ENCODE measurements at places on chromosomes 7 and 10. TPM values are rescaled to one million over a fixed set of nuclear protein-coding genes. Genes with fewer than 3 reads are reported as not detected.

The NOD1 gene
- 14.8 TPM for total RNA-seq

The ANKRD2 gene
- 27.6 TPM for total RNA-seq

The PDE6C gene
- not detected for total RNA-seq

The GDI2 gene
- total RNA-seq: 256 TPM

The BICC1 gene
- 23.8 TPM for total RNA-seq

The HHEX gene
- 3.6 TPM for total RNA-seq

The HABP2 gene
- total RNA-seq: 0.04 TPM

The RPEL1 gene
- total RNA-seq: not detected

The HOXA10 gene
- 21.2 TPM for total RNA-seq

GRCh38 chr7:13069841-13070240 is 382.4 kb downstream of the ARL4A start:
- no peak for DNase-seq

GRCh38 chr10:74837743-74838142 is 11.3 kb downstream of the KAT6B start:
- no peak for DNase-seq

DNA sequence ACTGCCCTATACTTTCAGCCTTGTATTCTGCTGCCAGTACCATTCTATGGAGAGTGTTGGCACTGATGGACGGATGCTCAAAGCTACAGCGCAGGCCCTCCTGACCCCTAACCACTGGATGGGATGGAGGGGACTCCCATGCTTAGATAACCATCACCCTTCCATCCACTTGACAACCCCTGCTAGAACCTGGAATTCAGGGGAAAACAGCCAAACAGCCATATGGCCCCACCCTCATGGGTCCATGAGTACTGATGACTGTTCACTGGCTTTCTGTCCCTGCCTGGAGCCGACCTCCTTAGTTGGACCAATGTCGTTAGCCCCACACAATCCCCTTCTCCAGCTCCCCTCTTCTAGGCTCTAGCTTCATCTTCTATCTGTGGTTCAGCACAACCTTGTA is 16.2 kb downstream of the DUSP5 start:
- no peak for DNase-seq

GRCh38 chr10:61835069-61835945 is 66.2 kb upstream of the ARID5B start:
- peak; percentile 89 for DNase-seq

GRCh38 chr10:77899080-77899477 is 27.5 kb downstream of the DLG5 start:
- DNase-seq: no peak

GRCh38 chr10:13238271-13239077 is 4.3 kb upstream of the UCMA start:
- no peak for DNase-seq

GRCh38 chr7:134176037-134176350 is 48.9 kb downstream of the LRGUK start:
- no peak for DNase-seq

DNA sequence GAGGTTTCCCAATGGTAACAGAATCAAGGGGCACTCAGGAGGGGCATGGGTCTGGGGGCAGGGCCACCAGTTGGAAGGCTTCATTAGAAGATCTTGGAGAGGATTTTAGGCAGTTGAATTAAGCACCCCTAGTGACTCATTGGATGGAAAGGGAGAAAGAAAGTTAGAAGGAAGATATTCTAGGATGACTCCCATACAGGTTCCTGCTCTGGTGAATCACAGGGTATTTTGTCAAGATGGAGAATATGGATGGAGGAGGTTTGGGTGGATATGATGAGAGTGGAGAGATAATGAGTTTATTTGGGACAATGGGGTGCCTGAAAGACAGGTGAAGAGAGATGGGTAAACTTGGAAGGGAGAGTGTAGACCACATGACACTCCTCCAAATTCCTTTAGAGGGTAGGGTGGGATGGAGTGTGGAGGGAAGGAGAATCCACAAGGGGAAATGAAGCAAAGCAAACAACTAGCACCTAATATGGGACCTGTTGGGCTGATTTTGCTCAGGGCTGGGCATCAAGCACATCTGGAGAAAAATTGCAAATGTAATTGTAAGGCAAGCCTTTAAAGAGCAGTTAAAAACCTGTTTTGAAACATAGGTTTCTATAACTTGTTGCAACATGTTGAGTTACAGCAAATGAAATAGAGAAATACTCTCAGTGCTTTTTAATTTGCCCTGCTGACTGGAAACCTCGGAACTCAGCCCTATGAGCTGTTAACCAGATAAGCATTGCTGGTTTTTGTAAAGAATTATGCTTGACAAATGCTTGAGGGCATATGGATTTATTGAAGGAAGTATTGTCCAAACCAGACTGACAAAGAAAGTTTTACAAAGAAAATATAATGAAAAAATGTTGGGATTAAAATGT is 2.9 kb upstream of the ENTPD7 start:
- no peak for DNase-seq

DNA sequence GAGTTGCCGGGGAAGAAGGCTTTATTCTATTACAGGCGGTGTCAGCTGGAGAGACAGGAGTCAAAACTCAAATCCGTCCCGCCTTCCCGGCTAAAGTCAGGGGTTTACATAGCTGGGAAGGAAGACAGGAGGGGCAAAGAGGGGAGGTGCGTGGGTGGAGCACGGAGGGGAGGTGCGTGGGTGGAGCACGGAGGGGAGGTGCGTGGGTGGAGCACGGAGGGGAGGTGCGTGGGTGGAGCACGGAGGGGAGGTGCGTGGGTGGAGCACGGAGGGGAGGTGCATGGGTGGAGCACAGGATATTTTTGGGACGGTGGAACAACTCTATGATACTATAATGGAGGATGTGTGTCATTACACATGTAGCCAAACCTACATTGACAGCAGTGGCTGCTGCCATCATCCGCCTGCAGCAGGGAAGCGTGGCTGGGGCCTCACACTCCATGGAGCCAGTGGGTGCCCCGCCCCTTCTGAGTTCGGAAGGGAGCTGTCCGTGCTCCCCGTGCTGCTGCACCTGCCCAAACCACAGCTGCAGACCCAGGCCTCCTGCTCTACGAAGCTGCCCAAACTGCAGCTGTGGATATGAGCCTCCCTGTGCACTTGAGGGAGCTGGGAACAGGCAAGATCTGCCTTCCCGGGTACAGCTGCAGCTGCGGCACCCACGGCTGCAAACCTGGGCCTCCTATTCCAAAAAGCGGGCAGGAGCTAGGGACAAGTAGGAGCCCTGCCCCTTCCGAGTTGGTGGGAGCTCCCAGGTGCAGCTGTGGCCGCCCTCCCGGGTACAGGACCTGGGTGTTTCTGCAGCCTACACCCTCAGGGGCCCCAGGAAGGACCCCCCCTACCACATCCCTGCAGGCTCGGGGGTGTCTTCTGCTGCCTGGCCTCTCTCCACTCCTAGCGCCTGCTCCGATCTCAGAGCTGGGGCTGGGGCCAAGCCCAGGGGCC is 119.4 kb downstream of the DYNC2I1 start:
- DNase-seq: peak; percentile 76

DNA sequence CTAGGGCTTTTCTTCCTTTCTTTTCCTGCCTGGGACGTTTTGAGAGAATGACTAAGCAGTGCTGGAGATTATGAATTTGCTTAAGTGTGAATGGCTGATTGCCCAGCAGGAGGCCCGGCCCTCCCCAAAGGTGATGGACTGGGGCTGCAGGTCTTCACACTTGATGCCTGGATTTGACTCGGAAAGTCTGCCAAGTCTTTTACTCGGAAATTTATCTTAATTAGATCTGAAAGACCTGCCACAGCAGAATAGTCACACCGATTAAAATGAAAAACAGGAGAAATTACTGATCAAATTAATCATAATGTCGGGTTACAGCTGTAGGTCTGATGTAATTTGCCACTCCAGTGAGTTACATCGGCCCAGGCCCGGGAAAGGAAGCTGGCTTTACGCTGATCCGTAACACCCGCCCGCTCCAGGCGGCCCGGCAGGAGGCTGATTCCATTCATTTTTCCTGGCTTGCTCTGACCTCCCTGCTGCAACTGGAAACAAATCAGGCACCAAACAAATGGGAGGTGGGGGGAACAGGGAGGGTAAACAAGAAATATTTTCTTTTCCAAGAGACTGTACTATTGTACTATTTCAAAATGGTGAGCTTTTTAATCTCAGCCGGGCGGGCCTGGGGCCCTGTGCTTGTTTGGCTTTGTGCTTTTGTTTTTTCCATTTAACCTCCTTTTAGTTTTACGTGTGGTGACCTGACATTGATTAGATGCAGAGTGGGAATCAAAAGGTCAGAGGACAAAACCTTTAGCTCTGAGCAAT is 212.4 kb upstream of the YAE1 start:
- peak; percentile 40 for DNase-seq

GRCh38 chr7:45979275-45980180 is 58.5 kb upstream of the IGFBP3 start:
- DNase-seq: no peak

GRCh38 chr7:24750441-24751055 is 6.7 kb downstream of the GSDME start:
- DNase-seq: no peak

DNA sequence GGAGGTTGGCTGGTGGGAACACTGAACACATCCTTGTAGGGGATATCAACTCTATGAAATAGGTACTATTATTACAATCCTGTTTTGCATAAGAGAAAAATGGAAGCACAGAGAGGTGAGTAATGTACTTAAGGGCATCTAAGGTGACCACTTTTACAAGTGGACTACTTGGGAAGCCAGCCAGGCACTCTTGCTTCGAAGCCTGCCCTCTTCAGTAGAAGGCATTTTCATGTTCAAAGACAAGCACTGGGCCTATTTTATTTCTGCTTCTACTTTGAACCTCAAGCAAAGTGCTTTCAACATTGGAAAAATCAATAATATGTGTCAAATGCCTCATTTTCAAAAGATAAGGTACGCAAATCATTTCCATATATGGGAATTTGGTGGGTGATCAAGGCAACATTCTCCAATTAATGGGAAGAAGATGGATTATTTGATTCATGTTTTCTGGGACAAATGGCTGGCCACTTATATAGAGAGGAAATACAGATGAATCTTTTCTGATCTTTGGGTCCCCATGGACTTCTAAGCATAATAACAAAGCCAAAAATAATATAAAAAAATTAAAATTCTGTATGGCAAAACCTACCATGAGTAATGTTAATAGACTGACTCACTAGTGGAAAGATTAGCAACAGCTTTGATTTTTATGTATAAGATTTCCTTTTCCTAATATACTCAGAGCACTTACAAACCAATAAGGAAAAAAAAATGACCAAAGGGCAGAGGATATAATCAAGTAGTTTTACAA is 270.2 kb downstream of the FRMD4A start:
- DNase-seq: no peak

GRCh38 chr10:91787810-91788209 is 10.4 kb upstream of the TNKS2 start:
- no peak for DNase-seq

- no peak for DNase-seq
Observed at GRCh38 chr10:119643306-119644204, 7.6 kb upstream of the BAG3 start.

- DNase-seq: peak; percentile 43
Observed at GRCh38 chr10:100519311-100520051, at the start of gene SEC31B. TSS of gene SEC31B (minus strand) at chr10:100519861. CDS start at chr10:100516952, 2,909 bp downstream.

DNA sequence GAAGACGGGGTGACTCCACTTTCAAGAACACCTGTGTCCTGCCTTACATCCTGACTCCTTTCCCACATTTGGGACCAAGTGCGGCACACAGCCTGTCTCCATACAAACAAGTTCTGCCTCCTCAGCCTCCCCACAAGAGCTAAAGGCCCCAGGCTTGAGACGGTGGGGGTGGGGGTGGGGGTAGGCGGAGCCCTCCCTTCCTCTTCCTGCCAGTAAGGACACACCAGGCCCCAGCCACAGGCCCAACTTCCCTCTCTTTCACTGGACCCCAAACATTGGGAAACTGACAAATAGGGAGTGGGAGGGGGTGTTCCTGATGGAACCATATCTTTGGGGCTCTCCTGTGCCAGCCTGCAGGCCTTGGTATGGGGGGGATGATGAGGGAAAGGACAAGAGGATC is 4.6 kb downstream of the CDK5 start:
- DNase-seq: no peak

DNA sequence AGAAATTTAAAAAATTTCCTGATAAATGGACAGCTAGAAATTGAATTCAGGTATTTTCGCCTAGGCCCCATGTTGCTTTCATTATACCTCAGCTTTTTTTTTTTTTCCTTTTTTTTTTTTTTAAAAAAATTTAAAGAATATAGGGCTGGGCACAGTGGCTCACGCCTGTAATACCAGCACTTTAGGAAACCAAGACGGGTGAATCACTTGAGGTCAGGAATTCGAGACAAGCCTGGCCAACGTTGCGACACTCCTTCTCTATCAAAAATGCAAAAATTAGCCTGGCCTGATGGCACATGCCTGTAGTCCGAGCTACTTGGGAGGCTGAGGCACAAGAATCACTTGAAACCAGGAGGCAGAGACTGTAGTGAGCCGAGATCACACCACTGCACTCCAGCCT is 334.0 kb downstream of the SORCS1 start:
- DNase-seq: no peak

DNA sequence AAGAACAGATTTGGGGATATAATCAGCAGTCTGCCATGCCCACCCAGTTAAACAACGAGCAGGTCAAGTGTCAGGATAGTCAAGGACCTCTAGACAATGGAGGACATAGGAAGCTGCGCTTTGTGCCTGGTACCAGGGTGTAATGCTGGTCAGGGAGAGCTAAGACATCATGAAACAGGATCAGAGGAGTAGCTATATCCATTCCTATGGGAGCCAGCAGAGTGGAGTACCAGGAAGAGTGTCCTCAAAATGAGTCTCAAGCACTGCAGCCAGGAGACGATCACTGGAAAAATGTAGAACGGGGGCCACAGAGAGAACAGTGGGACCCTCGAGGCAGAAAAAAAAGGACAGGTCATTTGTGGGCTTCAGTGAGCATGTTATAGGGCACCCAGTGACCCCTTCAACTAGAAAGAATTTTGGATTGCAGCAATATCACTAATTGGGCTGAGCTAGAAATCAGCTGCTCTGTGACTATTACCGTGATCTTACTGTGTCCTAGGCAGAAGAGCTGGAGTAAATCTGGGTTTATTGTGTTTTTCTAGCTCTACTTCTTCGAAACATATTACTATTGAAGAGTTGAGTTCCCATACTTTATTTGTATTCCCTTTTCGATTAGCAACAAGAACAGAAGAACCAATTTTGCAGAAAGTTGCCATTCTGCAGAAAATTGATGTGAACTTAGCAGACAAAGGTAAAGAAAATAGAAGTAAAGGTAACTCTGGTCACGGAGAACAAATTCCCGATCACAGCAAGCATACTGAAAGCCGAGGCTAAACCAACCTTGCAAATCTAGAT is 319.6 kb downstream of the AHR start:
- DNase-seq: no peak

DNA sequence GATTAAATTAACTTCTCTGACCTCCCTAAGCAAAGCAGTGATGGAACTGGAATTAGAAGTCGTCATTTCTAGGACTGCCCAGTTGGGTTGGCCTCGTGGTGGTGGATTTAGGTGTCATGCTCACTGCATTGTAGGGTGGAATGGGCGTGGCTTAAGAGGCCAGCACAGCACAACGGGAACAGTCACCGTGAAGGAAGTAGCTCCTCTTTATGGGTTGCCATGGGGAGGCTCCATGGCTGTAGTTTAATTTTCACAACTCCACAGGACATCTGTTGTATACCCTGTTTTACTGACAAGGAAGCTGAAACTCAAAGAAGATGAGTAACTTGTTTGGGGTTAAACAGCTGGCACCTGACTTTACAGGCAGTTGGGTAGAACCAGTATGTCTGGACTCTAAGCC is 208.3 kb downstream of the CELF2 start:
- peak; percentile 55 for DNase-seq

- no peak for DNase-seq
Observed at GRCh38 chr7:30323006-30323355, 38.6 kb downstream of the ZNRF2 start.

- no peak for DNase-seq
Observed at GRCh38 chr7:28498636-28499035, 86.3 kb downstream of the CREB5 start.
